ENCODE measurements at places on chromosomes 3 and 15.

GRCh38 chr3:64684715-64685261 is 3.0 kb downstream of the ADAMTS9 start:
- no peak for DNase-seq

DNA sequence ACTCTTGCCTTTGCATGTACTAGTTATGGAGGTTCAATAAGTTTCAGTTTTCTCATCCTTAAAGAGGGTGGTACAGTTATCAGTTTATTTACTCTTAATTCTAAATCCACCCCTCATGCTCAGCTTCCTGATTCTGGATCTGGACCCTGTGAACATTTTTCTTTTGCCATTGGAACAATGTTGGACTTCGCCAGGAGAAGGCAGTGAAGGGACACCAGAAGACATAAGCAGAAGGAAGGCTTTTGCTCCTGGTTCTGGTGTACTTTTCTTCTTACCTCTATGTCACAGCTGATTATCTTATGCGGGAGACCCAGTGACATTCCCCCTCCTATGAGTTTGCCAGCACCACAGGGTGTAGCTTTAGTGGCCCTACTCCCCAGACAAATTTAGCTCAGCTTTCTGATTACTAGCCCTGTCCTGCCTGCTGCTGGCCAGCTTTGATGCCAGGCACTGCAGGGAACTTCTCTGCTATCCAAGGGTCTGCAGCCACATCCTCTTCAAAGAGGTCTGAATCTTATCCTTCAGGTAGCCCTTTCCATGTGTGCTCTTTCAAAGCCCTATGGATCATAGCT is 466.3 kb upstream of the EPHA3 start:
- no peak for DNase-seq

- no peak for DNase-seq
These were observed 290.6 kb upstream of the TRIM42 start for GRCh38 chr3:140387244-140387643.

DNA sequence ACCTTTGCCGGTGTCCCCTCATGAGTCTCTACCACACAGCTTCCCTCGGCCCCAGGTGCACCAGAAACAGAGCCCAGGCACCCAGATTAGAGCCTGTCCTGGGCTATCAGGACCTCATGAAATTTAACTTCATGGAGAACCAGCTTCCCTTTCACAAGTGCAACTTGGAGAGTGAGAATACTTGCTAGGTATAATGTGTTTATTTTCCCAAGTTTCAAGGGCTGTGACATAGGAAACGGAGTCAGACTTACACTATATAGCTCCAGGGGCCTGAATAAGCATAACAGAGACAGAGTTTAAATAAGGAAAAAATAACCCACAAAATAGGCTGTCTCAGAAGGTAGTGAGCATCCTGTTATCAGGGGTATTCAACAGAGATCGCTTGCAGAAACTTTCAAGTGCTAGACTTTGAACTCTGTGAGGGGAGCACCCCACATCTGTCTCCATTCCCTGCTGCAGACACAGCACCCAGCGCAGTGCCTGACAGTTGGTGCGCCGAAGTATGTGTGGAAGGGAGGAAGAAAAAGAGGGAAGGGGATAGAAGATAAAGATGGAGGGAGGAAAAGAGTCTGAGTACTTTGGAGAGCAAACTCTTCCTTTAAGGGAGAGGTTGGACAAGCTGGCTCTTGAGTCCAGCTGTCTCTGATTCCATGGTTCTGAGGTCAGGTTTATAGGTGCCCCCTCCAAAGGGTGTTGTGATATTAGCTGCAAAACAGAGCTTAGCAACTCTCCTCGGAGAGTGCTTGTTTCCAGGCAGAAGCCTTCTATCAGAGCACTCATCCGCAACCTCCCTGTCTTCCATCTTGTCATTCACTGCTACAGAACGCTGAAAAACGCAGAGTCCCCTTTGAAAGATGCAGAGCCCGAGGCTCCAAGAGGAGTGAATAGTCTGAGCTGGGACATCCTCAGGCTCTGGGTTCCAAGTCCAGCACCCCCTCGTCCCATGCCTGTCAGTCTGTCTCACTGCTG is 84.8 kb downstream of the CPN2 start:
- no peak for DNase-seq

DNA sequence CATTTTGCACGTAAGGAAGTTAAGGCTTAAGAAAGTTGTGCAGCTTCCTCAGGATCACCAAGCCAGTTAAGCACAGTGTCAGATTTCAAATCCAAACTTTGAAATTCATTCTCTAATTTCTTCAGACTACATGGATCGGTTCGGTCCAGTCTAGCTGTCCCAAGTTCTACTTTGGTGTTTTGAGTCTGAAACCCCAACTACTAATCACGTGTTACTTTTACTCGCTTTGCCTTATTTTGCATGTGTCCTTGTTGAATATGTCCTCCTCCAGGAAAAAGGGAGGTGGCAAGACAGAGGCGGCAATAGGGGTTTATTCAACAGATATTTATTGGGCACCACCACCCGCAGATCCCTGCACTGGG is 522 bp upstream of the GXYLT2 start:
- no peak for DNase-seq

DNA sequence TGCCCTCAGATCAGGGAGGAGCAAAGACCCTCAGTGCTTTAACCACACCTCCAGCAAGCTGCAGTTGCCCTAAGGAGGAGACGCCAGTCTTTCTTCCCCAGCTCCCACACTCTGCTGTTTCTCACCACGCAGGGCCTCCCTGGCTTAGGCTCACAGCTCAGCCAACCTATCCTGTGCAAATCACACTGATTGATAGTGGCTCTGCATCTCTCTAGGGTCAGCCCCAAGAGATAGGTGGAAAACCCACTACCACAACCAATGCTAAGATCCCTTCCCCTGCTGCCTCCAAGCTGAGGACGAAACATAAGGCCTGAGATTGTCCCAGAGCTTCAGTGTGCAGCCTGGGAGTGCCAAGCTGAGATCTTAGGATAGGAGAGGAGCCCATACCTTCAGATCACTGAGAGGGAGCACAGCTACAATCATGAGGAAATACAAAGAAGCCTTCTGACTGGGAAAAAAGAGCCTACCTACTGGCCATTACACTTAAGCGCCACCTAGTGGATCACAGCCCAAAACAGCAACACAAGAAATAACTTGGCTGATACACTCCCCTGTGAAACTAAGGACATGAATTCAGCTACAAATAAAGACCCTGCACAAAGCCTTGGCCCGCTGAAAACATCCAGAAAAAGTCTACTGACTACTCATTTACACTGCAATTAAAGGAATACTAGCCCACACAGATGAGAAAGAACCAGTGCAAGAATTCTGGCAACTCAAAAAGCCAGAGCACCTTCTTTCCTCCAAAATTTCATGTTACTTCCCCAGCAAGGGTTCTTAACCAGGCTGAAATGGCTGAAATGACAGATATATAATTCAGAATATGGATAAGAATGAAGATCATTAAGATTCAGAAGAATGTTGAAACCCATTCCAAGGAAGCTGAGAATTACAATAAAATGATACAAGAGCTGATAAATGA is 271.5 kb upstream of the DCBLD2 start:
- peak; percentile 14 for DNase-seq

GRCh38 chr15:38688761-38689160 is 124.1 kb upstream of the RASGRP1 start:
- no peak for DNase-seq

DNA sequence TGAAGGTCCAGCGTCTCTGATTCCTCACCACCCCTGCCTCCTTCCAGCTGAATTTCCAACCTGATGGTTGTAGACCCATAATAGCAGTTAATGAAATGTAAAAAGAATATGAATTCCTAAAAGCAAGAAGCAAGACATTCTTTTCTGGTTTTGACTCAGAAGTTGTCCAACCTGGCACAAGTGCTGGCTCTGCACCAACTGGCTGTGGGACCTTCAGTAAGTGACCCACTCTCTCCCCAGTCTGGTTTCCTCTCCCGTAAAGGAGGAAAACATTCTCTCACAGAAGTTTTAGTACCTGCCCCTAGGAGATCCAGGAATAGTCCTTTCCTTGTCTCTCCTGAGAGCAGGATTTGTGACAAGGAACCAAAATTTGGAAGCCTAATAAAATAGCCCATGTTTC is 236.9 kb upstream of the TRIM42 start:
- DNase-seq = no peak

DNA sequence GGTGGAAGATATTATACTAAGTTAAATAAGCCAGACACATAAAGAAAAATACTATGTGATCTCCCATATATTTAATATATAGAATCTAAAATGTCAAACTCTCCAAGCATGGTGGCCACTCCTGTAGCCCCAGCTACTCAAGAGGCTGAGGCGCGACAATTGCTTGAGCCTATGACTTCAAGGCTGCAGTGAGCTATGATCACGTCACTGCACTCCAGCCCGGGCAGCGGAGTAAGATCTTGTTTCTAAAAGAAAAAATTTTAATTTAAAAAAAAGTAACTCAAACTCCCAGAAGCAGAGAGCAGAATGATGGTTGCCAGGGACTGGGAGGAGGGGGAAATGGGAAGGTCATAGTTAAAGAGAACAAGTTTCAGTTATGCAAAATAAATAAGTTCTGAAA is 13.3 kb downstream of the RAB27A start:
- DNase-seq = no peak

GRCh38 chr15:38589502-38589901 is 24.9 kb upstream of the RASGRP1 start:
- DNase-seq = no peak

DNA sequence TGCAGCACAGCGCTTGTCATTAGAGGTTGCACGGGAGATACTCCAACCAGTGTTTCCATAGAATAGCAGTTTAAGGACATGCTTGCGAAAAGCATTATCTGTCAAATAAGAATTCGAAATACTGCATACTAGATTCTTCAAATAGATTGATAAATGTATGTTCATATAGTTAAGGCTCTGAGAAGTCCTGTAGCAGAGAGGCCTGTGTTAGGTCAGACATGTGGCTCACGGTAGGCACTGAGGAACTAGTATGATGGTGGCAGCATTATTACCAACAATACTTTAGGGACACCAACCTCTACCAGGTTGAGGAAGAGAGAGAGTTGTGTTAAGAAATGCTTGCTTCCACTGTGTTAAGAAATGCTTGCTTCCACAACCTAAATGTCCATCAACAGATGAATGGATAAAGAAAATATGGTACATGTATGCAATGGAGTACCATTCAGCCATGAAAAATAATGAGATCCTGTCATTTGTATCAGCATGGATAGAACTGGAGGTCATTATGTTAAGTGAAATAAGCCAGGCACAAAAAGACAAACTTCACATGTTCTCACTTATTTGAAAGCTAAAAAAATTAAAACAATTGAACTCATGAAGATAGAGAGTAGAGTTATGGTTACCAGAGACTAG is 14.9 kb downstream of the MTMR14 start:
- no peak for DNase-seq

DNA sequence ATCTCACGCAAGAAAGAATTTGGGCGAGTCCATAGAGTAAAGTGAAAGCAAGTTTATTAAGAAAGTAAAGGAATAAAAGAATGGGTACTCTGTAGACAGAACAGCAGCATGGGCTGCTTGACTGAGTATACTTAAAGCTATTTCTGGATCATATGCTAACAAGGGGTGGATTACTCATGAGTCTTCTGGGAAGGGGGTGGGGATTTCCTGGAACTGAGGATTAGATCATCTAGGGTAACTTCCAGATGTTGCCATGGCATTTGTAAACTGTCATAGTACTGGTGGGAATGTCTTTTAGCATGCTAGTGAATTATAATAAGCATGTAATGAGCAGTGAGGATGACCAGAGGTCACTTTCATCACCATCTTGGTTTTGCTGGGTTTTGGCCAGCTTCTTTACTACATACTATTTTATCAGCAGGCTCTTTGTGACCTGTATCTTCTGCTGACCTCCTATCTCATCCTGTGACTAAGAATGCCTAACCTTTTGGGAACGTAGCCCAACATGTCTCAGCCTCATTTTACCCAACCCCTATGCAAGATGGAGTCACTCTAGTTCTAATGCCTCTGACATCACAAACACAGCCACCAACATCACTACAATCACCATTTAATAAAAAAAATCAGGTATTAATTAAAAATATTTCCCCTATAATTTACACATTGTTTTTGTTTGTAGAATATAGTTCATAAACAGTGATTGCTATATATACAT is 890.7 kb upstream of the EPHA6 start:
- no peak for DNase-seq

- no peak for DNase-seq
These were observed 27.0 kb downstream of the PEAK1 start for GRCh38 chr15:77392762-77393470.

GRCh38 chr3:32564195-32564594 is 6.5 kb downstream of the DYNC1LI1 start:
- no peak for DNase-seq
